A549 treated with CORT108297 at 1 μM for 4 hours (cell line): ENCODE measurements at places on chromosomes 7 and 10. TPM values are rescaled to one million over a fixed set of nuclear protein-coding genes. Genes with fewer than 3 reads are reported as not detected.

TDRD1 gene
- not detected in 5 replicates for total RNA-seq

ABCB1 gene
- 0.06 to 0.29 TPM (median 0.17 TPM) in 4 of 5 replicates, not detected in the other for total RNA-seq

C7orf57 gene
- total RNA-seq, result 0.14 to 0.57 TPM (median 0.21 TPM) in 5 replicates

AKR1B15 gene
- 25.5 to 34.0 TPM (median 34.0 TPM) in 5 replicates for total RNA-seq

RADIL gene
- 1.3 to 2.8 TPM (median 2.1 TPM) in 5 replicates for total RNA-seq

CHST15 gene
- total RNA-seq, result 8.1 to 9.1 TPM (median 8.6 TPM) in 5 replicates

LBX1 gene
- not detected in 5 replicates for total RNA-seq

DPCD gene
- total RNA-seq, result 29.9 to 45.8 TPM (median 33.8 TPM) in 5 replicates

SPAM1 gene
- not detected in 5 replicates for total RNA-seq

CPA2 gene
- 0.09 to 0.13 TPM in 2 of 5 replicates, not detected in the others for total RNA-seq

LIPM gene
- total RNA-seq, result not detected in 5 replicates

DNAAF5 gene
- 35.9 to 52.0 TPM (median 50.1 TPM) in 5 replicates for total RNA-seq

AGAP4 gene
- 6.3 to 9.0 TPM (median 7.7 TPM) in 5 replicates for total RNA-seq

SPDYE2B gene
- total RNA-seq, result not detected in 5 replicates

HKDC1 gene
- total RNA-seq, result 12.8 to 19.1 TPM (median 15.2 TPM) in 5 replicates

ZFAND2A gene
- total RNA-seq, result 51.9 to 61.5 TPM (median 59.2 TPM) in 5 replicates

ANKRD61 gene
- 0.54 to 0.78 TPM (median 0.62 TPM) in 5 replicates for total RNA-seq

MXI1 gene
- total RNA-seq, result 5.6 to 7.4 TPM (median 6.4 TPM) in 5 replicates

TEX36 gene
- not detected in 5 replicates for total RNA-seq

NXPH1 gene
- total RNA-seq, result not detected in 5 replicates

NUTM2A gene
- total RNA-seq, result 0.03 to 0.14 TPM (median 0.09 TPM) in 5 replicates

ORAI2 gene
- 25.4 to 43.0 TPM (median 39.0 TPM) in 5 replicates for total RNA-seq

C10orf105 gene
- not detected in 5 replicates for total RNA-seq

CHAT gene
- total RNA-seq, result not detected in 5 replicates

VIPR2 gene
- 0.10 TPM in 1 of 5 replicates, not detected in the others for total RNA-seq

CLDN15 gene
- total RNA-seq, result 7.7 to 15.5 TPM (median 13.1 TPM) in 5 replicates

EBLN1 gene
- 0.07 to 0.21 TPM in 2 of 5 replicates, not detected in the others for total RNA-seq
